ENCODE measurements at places on chromosomes 4 and X. TPM values are rescaled to one million over a fixed set of nuclear protein-coding genes. Genes with fewer than 3 reads are reported as not detected.

Gene CSAG3
- not detected for total RNA-seq

GRCh38 chr4:5654791-5655190 lies 53.6 kb downstream of the EVC2 start:
- no peaks in the 10 kb centered on the region for H3K4me1 ChIP-seq
- DNase-seq: no peak
- H3K36me3 ChIP-seq: peaks cover 20% of the 10 kb centered on the region
- no peak overlapping the region for H3K27ac ChIP-seq
- H3K4me3 ChIP-seq: no peak overlapping the region

Gene ZCCHC18
- 1.1 TPM for total RNA-seq

Gene GALNTL6
- total RNA-seq: 0.09 TPM

- peak overlapping the region; percentile 67 for H3K27ac ChIP-seq
- no peaks in the 10 kb centered on the region for H3K27me3 ChIP-seq
- no peak overlapping the region for H3K4me3 ChIP-seq
- H3K36me3 ChIP-seq: no peaks in the 10 kb centered on the region
Measured at GRCh38 chr4:11471618-11472017, 42.9 kb upstream of the HS3ST1 start.

Gene HPSE
- 8.3 TPM for total RNA-seq

Gene MGAT4D
- 1.1 TPM for total RNA-seq

Gene XPNPEP2
- total RNA-seq: 1.9 TPM

DNA sequence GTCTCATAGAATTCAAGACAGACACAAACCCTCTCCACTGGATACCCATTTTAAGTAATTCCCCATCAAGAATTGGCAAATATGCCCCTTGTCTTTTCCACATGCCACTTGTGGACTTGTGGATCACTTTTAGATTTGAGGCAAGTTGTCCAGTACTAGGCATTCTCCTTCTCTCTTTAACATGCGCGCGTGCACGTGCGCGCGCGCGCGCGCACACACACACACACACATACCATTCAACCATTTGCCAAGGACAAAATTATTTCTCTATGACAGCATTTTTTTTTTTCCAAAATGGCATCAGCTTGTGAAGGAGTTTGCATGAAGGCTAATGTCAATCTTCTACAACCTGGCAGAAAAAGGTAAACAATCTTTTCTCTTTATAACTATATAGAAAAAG lies 1325.7 kb upstream of the IGFBP7 start:
- no peak for DNase-seq
- H3K4me3 ChIP-seq: no peak overlapping the region
- no peaks in the 10 kb centered on the region for H3K4me1 ChIP-seq
- no peaks in the 10 kb centered on the region for H3K36me3 ChIP-seq

Gene ITM2A
- 125 TPM for total RNA-seq

DNA sequence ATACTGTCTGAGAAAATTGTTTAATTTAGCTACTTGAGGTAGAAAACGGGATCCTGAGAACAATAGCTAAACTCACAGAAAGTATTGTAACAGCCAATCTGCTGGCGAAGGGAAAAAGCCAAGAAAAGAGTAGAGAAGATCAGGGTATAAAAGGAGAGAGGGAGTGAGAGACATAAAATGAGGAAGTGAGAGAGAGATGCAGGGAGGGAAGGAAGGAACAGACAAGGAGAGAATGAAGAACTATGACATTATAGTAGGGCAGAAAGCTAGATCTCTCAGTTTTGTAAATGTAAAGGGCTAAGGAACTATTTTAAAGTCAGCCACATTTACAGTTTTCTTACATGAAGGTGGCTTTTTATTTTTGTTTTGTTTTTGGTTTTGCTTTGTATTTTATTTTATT lies 1.6 kb upstream of the GIMD1 start:
- no peak overlapping the region for H3K27ac ChIP-seq
- peaks cover 7% of the 10 kb centered on the region for H3K4me1 ChIP-seq
- H3K36me3 ChIP-seq: no peaks in the 10 kb centered on the region
- H3K27me3 ChIP-seq: no peaks in the 10 kb centered on the region
- no peak overlapping the region for H3K4me3 ChIP-seq

DNA sequence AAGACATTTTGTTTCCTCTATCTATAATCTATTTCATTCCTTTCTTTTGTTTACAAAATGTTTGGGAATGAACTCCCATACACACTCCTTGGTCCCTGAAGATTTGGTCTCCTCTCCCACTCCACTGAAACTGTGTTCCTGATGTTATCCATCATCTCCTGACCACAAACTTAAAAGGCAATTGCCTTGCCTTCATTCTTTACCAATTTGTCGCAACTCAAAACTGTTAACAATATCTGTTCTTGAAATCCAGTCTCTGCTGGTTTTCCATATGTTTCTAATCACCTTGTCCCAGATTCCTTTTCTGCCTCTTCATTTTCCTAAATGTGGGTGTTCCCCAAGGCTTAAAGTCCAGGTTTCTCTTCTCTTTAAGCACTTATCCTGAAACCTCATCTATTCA lies 262.2 kb upstream of the TTC29 start:
- H3K27me3 ChIP-seq: no peaks in the 10 kb centered on the region
- DNase-seq: no peak
- H3K27ac ChIP-seq: no peak overlapping the region
- H3K36me3 ChIP-seq: no peaks in the 10 kb centered on the region

DNA sequence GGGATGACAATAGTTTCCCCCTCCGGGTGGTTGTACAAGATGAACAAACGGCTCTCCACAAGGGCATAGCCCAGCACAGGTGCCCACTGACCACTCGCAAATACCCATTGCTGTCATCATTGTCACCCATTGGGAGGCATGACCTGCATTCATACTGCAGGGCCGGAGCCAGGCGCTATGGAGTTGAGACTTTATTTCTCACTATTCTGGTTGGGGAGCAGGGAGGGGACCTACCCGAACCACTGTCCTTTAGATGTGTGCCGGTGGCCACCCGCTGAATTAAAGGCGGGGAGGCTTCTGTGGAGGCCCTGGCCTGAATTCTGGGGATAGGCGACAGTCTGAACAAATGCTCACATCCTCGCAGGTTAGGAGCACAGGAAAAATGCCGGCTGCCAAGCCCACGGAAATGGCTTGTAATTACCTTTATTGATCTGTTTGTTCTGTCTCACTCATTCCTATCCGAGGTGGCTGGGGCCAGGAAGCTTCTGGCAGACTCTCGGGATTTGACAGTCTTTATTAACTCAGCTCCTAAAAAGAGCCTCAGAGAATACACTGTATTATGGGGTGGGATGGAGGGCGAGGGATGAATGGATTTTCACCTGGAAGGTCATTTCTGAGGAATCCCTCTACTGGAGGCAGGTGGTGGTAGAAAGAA lies 125.1 kb upstream of the PSAPL1 start:
- H3K4me3 ChIP-seq: no peak overlapping the region
- DNase-seq: no peak
- H3K27ac ChIP-seq: no peak overlapping the region
- no peaks in the 10 kb centered on the region for H3K36me3 ChIP-seq

DNA sequence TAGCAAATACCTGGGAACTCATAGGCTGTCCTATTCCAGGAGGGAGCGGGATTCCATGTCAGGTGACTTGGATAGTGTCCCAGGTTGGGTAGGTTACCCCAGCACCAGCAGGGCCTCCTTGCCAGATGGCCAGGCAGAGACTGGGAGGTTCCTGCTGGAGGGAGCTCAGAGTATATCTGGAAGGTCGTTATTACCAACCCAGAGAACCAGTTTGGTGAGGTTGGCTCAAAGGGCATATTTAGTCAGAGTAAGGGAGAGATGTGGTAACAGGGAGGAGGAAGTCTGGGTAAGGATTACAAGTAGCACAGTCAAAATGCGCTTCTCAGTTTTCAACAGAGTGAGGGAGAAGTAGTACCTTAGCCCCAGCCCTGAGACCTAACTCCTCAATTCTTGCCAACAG lies 53.3 kb upstream of the LNX1 start:
- DNase-seq: peak; percentile 51
- H3K27ac ChIP-seq: no peak overlapping the region
- H3K36me3 ChIP-seq: no peaks in the 10 kb centered on the region
- peaks cover 12% of the 10 kb centered on the region for H3K4me1 ChIP-seq
- H3K4me3 ChIP-seq: no peak overlapping the region
- no peaks in the 10 kb centered on the region for H3K27me3 ChIP-seq

- H3K4me1 ChIP-seq: peaks cover 22% of the 10 kb centered on the region
- H3K27ac ChIP-seq: peak overlapping the region; percentile 98
- H3K36me3 ChIP-seq: no peaks in the 10 kb centered on the region
- H3K27me3 ChIP-seq: peaks cover 3% of the 10 kb centered on the region
Measured at GRCh38 chr4:13483768-13484121, 395 bp downstream of the RAB28 start.

- H3K27me3 ChIP-seq: peaks cover 40% of the 10 kb centered on the region
- H3K27ac ChIP-seq: no peak overlapping the region
- H3K4me1 ChIP-seq: peaks cover 19% of the 10 kb centered on the region
- DNase-seq: no peak
Measured at GRCh38 chr4:76894537-76895255, 3.2 kb downstream of the SOWAHB start.

- peaks cover 17% of the 10 kb centered on the region for H3K36me3 ChIP-seq
- DNase-seq: peak; percentile 12
- H3K4me1 ChIP-seq: no peaks in the 10 kb centered on the region
Measured at GRCh38 chr4:143212566-143212965, 27.8 kb downstream of the USP38 start.

Gene EPHA5
- total RNA-seq: 0.11 TPM

DNA sequence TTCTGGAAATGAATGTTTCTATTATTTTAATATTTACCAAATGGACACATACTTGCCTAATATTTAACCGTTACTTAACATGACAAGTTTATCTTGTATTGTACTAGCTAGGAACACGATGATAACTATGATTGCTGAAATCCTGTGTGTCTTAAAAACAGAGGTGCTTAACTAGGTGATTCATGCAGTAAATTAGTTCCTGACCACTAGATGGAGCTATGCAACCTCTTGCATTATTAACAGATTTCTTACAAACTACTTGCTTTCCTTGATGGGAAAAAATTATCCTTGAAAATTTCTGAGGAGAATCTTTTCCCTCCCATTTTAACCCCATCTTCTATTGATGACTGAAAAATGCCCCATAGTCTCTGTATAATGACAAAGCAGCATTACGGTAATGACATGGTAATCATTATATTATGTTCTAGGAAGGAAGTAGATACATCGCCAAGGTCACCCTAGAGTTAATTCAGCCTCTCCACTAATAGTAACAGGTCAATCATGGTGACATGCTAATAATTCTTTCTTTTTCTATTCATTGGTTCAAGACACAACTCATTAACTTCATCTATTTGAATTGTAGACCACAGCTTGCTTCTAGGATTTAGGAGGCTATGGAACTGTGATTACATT lies 844.2 kb downstream of the RAPGEF2 start:
- no peaks in the 10 kb centered on the region for H3K27me3 ChIP-seq
- H3K36me3 ChIP-seq: no peaks in the 10 kb centered on the region
- H3K27ac ChIP-seq: no peak overlapping the region
- no peak overlapping the region for H3K4me3 ChIP-seq

Gene GLRB
- total RNA-seq: 1.8 TPM

GRCh38 chr4:14299166-14299565 lies 671.6 kb upstream of the BOD1L1 start:
- no peak overlapping the region for H3K4me3 ChIP-seq
- H3K27me3 ChIP-seq: no peaks in the 10 kb centered on the region
- no peak overlapping the region for H3K27ac ChIP-seq
- no peaks in the 10 kb centered on the region for H3K4me1 ChIP-seq
- H3K36me3 ChIP-seq: no peaks in the 10 kb centered on the region

Gene SMIM43
- total RNA-seq: 0.15 TPM

Gene ZNF157
- total RNA-seq: 0.63 TPM

GRCh38 chr4:118353534-118354030 lies 779 bp upstream of the PRSS12 start:
- peak; percentile 21 for DNase-seq
- H3K27ac ChIP-seq: no peak overlapping the region
- no peaks in the 10 kb centered on the region for H3K27me3 ChIP-seq

GRCh38 chr4:139014371-139015268 lies 961 bp upstream of the NOCT start:
- DNase-seq: no peak
- H3K4me3 ChIP-seq: peak overlapping the region; percentile 11
- H3K27ac ChIP-seq: peak overlapping the region; percentile 84
- H3K36me3 ChIP-seq: no peaks in the 10 kb centered on the region

Gene FRG2
- not detected for total RNA-seq

Gene PRSS12
- 55.0 TPM for total RNA-seq

- no peak overlapping the region for H3K27ac ChIP-seq
- peak; percentile 14 for DNase-seq
- H3K4me3 ChIP-seq: no peak overlapping the region
- peaks cover 3% of the 10 kb centered on the region for H3K27me3 ChIP-seq
- no peaks in the 10 kb centered on the region for H3K36me3 ChIP-seq
- no peaks in the 10 kb centered on the region for H3K4me1 ChIP-seq
Measured at GRCh38 chrX:37509349-37509748, 62.1 kb upstream of the LANCL3 start.

Gene COL4A6
- 2.7 TPM for total RNA-seq

- no peak overlapping the region for H3K27ac ChIP-seq
- H3K4me3 ChIP-seq: no peak overlapping the region
- no peaks in the 10 kb centered on the region for H3K36me3 ChIP-seq
- peaks cover 5% of the 10 kb centered on the region for H3K4me1 ChIP-seq
- DNase-seq: no peak
Measured at GRCh38 chr4:107733431-107733925, 13.4 kb upstream of the PAPSS1 start.

Gene ADH4
- total RNA-seq: 0.68 TPM

GRCh38 chr4:87523307-87523706 lies 5.9 kb downstream of the SPARCL1 start:
- H3K27ac ChIP-seq: no peak overlapping the region
- H3K27me3 ChIP-seq: no peaks in the 10 kb centered on the region
- H3K4me1 ChIP-seq: peaks cover 40% of the 10 kb centered on the region
- no peak overlapping the region for H3K4me3 ChIP-seq
- peak; percentile 85 for DNase-seq
- H3K36me3 ChIP-seq: no peaks in the 10 kb centered on the region

Gene TRIM61
- total RNA-seq: 1.8 TPM

Gene NDNF
- total RNA-seq: 121 TPM

- H3K27ac ChIP-seq: no peak overlapping the region
- DNase-seq: no peak
- no peak overlapping the region for H3K4me3 ChIP-seq
- H3K36me3 ChIP-seq: peaks cover 19% of the 10 kb centered on the region
- H3K27me3 ChIP-seq: no peaks in the 10 kb centered on the region
- no peaks in the 10 kb centered on the region for H3K4me1 ChIP-seq
Measured at GRCh38 chr4:17497890-17498523, 13.9 kb downstream of the QDPR start.

All from lung (tissue), 17 donors.